Omental fat pad (tissue), 4 donors: ENCODE measurements at places on chromosomes 1 and 21. TPM values are rescaled to one million over a fixed set of nuclear protein-coding genes. Genes with fewer than 3 reads are reported as not detected.

Gene HSD3B2
- total RNA-seq: not detected

Gene ZNF648
- total RNA-seq: not detected

Gene ZBTB8B
- total RNA-seq: under 0.01 TPM

GRCh38 chr1:35559317-35559944 lies 1.8 kb downstream of the NCDN start:
- no peak for DNase-seq

Gene INSRR
- total RNA-seq: 0.06 TPM

DNA sequence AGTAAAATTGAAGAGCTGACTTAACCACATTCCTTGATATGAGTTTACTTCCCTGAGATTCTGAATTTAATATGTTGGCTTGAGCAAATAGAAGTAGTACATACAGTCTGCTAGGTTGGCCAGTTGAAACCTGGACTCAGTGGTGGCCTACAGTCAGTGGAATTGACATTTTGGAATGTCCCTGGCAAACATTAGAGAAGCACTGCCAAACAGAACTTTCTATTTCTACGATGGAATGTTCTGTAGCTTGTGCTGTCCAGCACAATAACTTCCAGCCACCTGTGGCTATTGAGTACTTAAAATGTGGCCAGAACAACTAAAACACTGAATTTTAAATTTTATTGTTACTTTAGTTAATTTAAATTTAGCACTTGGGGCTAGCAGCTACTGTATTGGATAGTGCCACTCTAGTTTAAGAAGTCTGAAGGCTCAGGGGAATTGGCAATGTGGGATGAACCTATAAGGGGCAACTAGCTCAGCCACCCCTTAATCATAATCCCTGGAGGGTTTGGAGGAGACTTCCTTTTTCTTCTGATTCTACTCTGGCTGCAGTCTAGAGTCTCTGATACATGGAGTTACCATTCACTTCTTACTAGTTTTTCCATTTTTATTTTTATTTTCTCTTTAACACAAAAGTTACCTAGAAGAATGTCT lies 10.3 kb upstream of the TEDDM1 start:
- no peak for DNase-seq

Gene OR2T29
- not detected for total RNA-seq

GRCh38 chr1:24864370-24864777 lies 65.7 kb downstream of the RUNX3 start:
- no peak for DNase-seq

Gene PHGDH
- 34.2 TPM for total RNA-seq

Gene HPCA
- total RNA-seq: not detected

DNA sequence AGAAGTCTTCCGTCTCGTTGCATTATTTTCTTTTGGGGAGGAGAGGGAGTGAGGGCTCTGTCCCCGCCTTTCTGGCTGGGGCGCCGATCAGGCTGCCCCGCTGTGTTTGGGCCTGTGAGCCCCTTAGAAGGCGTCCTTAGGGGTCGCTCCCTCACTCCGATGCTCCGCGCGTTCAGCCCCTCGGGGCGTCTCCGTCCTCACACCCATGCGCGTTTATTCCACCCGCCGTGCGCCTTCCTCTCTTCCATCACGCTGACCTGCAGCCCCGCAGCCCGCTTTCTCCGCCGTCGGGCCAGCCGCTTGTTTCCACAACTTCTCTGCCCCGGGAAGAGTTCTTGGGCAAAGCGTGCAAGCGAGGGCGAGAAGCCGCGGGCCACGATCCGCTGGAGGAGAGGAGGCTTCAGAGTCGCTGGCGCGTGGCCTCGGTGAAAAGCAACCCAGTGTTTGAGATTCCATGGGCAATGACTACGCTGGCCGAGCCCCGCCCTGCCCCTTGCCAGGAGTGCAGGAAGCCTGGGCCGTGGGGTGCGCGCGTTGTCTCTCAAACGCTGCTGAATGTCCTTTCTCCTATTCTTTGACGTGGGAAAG lies 27.7 kb downstream of the TRIM11 start:
- no peak for DNase-seq

GRCh38 chr1:150969626-150970025 lies 5.0 kb downstream of the CERS2 start:
- DNase-seq: no peak

DNA sequence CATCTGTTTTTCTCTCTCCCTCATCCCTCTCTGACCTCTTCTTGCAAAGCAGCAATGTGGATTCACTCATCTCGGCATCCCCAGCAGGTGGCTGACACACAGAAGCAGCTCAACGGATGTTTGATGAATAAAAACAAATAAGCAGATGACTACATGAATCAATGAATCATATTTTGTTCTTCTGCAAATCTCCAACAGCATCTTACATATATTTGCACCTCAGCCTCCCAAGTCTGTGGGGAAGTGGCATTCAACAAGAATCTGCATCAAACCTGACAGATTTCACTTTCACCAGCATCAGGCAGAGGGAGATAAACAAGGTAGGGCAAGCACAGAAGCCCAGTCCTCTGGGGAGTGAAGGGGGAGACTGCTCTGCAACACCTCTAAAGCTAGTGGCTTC lies 34.0 kb downstream of the CAPN8 start:
- DNase-seq: no peak

Gene TNFRSF25
- total RNA-seq: 4.4 TPM

GRCh38 chr1:156625436-156626078 lies 6.3 kb downstream of the HAPLN2 start:
- peak; percentile 56 for DNase-seq

DNA sequence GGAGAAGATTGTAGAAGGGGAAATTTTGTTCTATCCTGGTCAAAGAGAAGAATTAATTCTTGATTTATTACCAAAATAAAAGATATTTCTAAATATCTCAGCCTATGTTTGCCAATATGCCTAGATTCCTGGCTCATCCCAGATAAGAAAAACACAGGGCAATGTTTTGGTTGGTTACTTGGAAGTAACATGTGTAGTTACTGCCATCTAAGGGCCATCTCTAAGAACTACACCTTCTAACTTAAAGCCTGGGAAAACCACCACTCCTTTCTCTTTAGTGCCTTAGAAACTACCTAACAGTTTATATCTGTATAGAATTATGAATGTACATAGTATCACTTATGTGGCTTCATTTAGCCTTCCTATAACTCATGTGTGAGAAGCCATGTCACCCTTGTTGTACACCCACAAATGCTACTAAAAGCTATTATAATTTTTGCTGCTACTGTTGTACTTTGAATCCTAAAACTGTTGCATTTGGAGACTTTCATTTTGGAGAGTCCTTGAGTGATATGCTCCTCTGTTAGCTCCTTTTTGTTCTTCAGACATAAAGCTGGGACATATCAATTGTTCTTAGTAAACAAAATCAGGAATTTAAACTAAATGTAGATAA lies 4.5 kb downstream of the AIM2 start:
- no peak for DNase-seq

- no peak for DNase-seq
Measured at GRCh38 chr1:95197616-95198252, 36.3 kb upstream of the RWDD3 start.

GRCh38 chr1:63261736-63262458 lies 60.5 kb upstream of the FOXD3 start:
- DNase-seq: no peak

DNA sequence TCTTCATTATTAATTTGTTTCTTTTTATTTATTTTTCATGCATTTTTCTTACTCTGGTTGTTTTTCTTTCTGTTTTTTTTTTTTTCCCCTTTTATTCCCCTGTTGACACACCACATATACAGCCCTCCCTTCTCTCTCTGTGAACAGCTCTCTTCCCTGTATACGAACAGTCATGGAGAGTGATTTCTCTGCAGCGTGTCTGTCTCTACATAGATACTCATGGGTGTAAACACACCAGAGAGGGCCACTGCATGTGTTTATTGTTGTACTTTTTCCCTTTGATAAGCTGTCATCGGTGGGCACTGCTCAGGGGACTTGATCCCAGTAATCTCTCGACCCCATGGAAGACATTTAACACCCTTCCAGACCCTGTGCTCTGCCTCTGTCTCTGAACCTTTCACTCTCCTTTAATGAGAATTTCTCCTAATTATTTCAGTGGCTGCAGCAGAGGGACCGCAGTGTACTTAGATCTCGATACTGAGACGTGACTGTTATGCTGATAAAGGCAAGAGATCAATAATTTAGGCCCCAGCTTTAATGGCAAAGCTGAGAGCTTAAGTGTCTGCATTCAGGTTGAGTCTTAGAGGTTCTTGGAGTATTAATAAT lies 113.1 kb downstream of the PBX1 start:
- no peak for DNase-seq

Gene OR10J1
- not detected for total RNA-seq

GRCh38 chr1:212341090-212341489 lies 55.9 kb downstream of the PPP2R5A start:
- DNase-seq: no peak
